T-helper 1 cell treated with Interleukin-12 subunit alpha and Interleukin-12 subunit beta and Interleukin-4 antibody, amounts not matched to agents 30 ng/mL and 1 ng/mL, for 36 hours (primary cell): ENCODE measurements at places on chromosomes 5 and 9. TPM values are rescaled to one million over a fixed set of nuclear protein-coding genes. Genes with fewer than 3 reads are reported as not detected.

The CA9 gene
- 0.15 TPM in 1 of 2 replicates, not detected in the other for total RNA-seq

The FAM78A gene
- 102 and 105 TPM in 2 replicates for total RNA-seq

The SVEP1 gene
- total RNA-seq = not detected in 2 replicates

The CDKN2B-AS1 gene
- 4.8 and 6.5 TPM in 2 replicates for total RNA-seq

The ROPN1L gene
- total RNA-seq = 2.5 and 3.0 TPM in 2 replicates

The CDKN2B gene
- total RNA-seq = 9.2 and 9.4 TPM in 2 replicates

The CDHR2 gene
- total RNA-seq = 1.3 and 1.7 TPM in 2 replicates

The ARHGEF28 gene
- not detected in 2 replicates for total RNA-seq
